ENCODE measurements at places on chromosomes 5 and 9. TPM values are rescaled to one million over a fixed set of nuclear protein-coding genes. Genes with fewer than 3 reads are reported as not detected.

DNA sequence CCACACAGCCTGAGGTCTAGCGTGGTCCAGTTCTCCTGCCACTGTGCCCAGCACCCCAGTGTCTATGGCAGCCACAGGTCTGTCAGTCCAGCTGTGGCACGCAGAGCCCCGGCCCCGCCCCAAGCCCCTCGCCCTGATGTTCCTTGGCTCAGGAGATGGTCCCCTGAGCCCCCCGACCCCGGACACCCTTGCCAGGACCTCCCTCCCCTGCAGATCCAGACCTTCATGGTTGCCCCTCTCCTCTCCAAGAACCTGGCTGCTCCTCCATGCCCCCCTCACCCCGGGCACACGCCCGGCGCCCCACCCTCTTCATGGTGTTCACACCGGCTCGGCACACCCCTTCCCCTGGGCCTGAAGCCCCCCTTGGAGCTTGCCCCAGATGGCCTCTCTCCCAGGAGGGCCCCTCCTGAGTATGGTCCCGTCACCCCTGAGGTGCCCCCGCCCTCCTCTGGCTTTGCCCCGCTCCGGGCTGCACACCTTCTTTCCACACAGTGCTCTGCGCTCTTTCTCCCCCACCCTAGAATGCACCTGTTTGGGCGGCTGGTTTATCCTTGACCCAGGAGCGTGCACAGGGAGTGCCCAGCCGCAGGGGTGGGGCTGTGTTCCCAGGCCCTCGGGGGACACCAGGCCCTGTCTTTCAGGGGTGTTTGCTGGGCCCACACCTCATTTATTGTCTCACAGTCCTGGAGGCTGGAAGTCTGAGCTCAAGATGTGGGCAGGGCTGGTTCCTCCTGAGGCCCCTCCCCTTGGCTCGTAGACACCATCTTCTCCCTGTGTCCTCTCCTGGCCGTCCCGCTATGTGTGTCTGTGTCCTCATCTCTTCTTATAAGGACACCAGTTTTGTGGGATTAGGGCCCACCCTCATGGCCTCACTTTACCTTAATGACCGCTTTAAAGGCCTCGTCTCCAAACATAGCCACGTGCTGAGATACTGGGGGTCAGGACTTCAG lies 37.6 kb downstream of the KCNT1 start:
- no peak for DNase-seq

Gene PCDHB4
- 1.9 TPM for total RNA-seq

- no peak for DNase-seq
Observed at GRCh38 chr5:6950860-6951259, 237.6 kb downstream of the TENT4A start.

GRCh38 chr5:14265570-14265969 lies 122.4 kb downstream of the TRIO start:
- peak; percentile 94 for DNase-seq

Gene CLIC3
- 0.52 TPM for total RNA-seq

DNA sequence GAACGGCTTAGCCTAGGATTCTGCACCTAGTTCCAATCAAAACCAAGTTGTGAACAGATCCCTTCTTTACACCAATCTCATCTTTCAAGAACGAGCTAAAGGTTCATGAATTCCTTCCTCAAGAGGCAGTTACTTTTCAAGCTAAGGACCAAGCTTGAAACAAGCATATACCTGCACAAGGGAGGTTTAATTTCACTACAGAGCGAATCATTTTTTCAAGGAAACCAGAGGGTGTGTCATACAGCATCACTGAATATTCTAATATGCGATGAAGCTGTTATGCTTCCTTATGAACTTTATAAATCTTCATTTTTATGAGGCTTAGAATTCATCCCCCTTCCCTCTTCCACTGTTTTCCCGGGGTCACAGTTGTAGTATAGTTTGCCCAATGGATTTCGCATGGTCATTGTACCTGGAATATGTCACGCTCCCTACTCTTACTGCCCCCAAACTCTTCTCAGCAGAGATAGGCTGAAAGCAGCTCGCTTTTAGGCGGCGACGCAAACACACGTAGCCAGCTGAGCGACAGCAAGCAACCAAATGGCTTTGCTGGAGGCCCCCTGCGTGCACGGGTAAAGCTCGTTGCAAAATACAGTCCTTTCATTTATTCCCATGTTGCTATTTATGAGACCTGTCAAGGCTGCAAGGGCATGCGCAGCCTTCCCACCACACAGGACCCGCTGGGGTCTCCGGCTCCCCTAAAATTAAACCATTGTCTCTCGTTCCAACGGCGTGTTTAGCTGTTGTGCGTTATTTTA lies 832 bp downstream of the LMBRD2 start:
- DNase-seq = peak; percentile 54

Measured in LHCN-M2 (cell line).